8988T (cell line): ENCODE measurements at places on chromosomes 1 and 21.

DNA sequence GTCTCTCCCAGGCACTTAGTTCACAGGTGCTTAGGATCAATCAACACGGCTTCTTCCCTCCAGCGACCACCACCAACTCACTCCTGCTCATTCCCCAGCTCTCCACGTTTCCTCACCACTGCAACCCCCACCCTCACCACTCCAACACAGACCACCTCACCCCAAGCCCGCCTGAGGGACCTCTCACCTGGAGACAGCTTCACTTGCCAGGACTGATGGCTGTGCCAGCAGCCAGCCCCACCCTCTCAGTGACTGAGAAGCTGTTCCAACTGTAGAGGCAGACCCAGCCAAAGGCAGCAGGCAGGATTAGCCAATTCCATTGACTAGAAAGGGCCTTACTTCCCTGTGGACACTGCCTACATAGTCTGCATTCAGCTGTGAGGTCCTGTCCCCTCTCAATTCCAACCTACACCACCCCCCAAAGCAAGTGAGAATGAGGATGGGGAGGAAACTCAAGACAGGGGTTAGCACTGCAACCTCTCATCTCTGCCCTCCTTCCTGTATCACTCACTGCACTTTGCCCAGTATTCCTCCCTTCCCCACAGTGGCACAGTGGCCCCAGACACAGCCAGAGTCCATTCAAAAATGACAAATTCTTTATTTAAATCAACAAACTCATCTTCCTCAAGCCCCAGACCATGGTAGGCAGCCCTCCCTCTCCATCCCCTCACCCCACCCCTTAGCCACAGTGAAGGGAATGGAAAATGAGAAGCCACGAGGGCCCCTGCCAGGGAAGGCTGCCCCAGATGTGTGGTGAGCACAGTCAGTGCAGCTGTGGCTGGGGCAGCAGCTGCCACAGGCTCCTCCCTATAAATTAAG lies 7.6 kb downstream of the TAGLN2 start:
- DNase-seq, result no peak

DNA sequence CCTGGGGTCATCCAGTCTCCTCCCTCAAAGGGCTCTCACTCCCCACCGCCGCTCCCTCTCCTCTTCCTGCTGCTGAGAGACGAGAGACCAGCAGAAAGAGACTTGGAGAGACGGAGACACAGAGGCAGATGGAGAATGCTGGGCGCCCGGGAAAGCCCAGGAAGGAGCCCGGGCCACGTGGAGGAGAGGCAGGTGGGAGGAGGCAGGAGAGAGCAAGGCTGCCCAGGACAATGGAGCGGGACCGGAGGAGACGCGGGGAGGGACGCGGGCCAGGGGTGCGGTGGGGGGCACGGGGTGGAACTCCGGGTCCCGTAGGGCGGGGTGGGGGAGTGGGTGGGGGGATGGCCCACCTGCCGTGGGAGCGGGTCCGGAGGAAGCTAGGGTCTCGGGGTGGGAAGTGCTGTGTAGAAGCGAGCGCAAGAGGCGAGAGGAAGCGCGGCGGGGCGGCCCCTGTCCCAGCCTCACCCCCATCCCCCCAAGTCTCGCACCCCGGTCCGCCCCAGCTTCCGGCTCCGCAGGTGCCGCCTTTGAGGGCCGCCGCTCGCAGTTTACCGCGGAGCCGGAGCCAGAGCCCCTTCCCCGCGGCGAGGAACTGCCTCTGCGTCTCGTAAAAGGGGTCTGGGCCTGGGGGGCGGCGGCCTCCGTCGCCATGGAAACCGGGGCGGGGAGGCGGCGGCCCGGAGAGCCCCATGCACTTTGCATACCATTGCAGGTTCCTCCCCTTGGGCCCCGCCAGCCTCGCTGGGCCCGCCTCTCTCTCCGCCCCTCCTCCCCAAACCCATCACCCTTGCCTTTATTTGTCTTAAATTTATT lies 11.7 kb upstream of the EPHA2 start:
- DNase-seq, result no peak

- no peak for DNase-seq
Observed at GRCh38 chr1:204623365-204623893, 62.1 kb downstream of the LRRN2 start.

GRCh38 chr1:226712742-226713419 lies 26.2 kb downstream of the ITPKB start:
- no peak for DNase-seq

DNA sequence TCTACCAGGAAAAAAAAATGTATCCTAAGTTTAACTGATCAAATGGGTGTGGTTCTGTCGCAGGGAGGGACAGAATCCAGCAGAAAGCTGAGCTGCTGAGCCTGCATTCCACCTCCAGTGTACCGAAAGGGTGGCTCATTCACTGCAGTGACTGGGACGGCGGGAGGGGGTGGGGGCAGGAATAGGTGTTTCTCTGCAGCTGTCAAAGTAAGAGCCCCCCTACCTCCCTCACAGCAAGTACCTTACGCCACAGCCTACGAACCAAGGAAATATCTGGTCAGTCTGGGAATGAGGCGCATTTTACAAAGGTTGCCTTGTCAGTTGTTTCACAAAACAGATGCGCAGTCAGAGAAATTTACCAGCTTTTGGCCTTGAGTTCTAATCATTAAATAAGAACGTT lies 1.7 kb downstream of the S100B start:
- no peak for DNase-seq

- no peak for DNase-seq
Observed at GRCh38 chr1:29514361-29515169, 278.2 kb downstream of the PTPRU start.

GRCh38 chr1:232859216-232859615 lies 54.0 kb downstream of the MAP10 start:
- DNase-seq, result no peak
